ENCODE measurements at places on chromosomes 16 and 17.
A peak's percentile ranks its signal among the peaks of the same experiment; 100 is the strongest.

GRCh38 chr17:15083225-15083624 lies 181.9 kb downstream of the PMP22 start:
- no peak for DNase-seq

DNA sequence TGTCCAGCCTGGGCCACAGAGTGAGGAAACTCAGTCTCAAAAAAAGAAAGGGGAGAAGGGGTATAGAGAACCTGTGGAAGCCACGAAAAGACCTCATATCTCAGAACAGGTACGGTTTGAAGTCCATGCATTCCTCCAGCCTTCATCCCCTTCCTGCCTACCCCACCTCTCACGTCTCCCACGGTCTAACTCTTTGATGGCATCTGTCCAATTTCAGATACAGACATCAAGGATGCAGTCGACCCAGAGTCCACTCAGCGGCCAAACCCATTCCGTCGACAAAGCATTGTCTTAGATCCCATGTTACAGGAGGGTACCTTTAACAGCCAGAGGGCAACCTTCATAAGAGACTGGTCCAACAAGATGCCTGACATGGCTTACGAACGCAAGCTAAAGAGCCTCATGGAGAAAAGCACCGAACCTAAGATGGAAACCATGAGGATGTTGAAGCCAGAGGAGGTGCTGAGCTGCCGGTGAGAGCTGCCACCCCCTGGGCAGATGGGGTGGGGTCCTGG lies 22.7 kb downstream of the C16orf78 start:
- DNase-seq, result no peak

- DNase-seq, result peak; percentile 52
Measured at GRCh38 chr16:22300427-22301071, 3.3 kb downstream of the POLR3E start.

- DNase-seq, result no peak
Measured at GRCh38 chr16:89481356-89481955, 8.9 kb downstream of the ANKRD11 start.

DNA sequence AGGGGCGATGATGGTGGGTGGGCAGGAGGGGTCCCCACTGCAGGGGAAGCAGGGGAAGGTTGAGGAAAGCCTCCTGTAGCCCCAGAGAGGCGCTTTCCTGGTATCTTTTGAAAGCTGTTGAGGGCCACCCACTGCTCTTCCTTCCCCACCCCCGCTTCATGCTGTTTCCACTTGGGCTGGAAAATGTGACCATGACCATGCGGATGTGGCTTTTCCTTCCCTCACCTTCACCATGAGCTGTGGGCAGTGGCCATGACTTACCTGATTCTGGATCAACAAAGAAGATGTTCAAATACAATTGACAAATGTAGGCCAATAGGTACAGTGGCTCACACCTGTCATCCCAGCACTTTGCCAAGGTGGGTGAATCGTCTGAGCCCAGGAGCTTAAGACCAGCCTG lies 13.8 kb downstream of the MVP start:
- no peak for DNase-seq

DNA sequence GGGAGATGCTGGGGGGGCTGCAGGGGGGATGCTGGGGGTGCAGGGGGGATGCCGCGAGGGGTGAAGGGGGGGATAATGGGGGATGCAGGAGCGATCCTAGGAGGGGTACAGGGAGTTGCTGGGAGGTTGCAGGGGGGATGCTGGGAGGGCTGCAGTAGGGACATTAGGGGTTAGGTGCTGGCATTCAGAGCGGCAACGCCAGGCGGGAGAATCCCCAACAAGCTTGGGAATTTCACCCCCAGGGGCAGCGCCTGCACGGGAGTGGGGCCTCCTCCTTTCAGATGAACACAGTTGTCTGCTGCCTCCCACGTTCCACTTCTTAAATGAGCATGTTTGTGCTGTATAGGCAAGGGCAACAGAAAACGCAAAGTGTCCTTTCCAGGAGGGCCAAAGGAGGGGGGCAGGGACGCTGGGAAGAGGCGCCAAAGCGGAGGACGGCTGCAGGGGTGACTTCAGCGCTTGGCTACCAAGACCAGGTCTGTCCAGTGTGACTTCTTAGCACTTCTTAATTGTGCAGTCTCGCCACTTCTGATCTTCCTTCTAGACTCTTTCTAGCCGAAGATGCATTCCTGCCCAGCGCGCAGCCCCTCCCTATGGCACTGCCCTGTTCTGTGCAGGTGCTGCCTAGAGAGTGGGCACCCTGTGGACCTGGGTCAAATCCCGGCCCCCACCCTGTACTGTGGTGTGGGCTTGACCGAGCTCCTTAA lies 2.0 kb upstream of the SLC6A4 start:
- no peak for DNase-seq

GRCh38 chr17:57342963-57343589 lies 86.8 kb downstream of the MSI2 start:
- DNase-seq, result no peak

DNA sequence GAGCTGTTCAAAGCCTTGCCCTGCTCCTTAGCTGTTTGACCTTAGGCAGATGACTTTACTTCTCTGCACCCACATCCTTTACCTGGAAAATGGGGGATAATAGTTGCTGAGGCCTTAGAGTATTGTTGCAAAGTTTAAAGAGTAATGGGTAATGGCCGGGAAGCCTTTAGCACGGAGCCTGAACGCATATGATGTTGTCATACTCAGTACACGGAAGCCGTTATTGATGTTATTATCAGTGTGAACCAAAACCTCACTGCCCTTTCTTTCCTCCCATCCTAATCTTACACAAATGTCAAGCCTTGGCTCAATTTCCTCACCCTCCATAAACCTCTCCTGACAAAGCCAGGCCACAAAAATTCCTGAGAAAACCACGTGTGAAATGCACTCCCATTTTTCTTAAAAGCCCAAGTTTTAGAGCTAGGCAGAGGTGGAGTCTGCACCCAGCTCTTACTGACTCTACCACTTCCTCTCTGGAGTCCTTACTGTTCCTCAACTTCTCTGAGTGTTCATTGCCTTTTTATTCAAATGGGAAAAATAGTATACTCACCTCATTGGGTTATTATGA lies 67.3 kb upstream of the CACNG3 start:
- no peak for DNase-seq

DNA sequence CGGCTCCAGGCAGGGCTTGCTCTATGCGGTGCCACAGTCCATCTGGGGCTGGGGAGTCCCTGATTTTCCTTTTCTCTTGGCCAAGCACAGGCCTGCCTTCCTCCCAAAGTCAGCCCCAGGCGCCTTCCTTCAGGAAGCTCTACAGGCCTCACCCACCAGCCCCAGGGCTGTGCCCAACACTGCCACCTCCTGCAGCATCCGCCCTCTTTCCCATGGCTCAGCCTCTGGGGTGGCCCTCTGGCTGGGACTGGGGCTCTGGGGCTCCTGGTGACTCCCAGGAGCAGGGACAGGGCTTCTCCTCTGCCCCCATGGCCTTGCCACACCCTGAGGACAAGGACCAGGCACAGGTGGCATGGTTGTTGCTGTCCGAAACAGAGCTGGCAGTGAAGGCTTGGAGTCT lies 817 bp downstream of the ITGB4 start:
- DNase-seq, result no peak

DNA sequence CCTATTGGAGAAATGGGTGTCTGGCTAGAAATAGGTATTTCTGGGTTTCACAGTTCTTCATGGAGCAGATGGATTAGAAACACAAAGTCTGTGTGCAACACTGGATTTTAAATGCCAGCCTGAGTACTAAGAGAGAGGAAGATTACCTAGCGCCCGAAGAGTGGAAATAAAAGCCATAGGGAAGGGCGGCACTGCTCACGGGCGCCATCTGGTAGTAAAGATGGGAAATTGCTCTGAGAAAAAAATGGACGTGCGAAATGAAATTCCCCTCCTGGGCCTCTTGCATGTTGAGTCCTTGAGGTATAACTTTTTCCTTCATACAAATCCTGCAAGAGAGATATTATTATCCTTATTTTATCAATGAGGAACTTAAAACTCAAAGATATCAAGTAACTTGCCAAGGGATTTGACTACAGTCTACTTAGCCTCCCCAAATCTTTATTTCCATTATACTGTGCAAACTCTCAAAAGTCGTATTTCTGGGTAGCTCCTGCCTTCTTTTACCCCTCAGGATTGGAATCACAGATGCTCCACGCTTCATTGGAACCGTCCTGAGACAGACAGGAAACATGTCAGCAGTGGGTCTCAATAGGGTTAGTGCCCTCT lies 72.8 kb downstream of the MMD start:
- DNase-seq, result peak; percentile 26

- no peak for DNase-seq
Measured at GRCh38 chr17:61205401-61205800, 194.2 kb upstream of the TBX2 start.

DNA sequence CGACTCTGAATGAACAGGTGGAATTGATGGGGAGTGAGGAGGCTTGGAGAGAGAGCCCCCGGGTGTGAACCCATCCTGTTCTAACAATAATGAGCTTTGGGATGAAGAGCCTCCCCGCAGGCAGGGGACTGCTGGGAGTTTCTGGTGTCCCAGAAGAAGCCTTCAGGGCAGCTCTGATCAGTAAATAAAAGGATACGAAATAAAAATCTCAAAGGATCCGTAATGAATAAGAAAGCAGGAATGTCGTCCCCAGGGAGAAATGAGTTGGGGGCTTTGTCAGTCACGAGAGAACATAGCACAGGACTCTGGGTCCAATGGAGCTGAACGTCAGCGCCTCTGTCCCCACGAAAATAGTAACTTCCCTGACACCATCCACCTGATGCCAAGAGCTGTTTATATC lies 113.4 kb downstream of the PITPNC1 start:
- DNase-seq, result no peak

- no peak for DNase-seq
Measured at GRCh38 chr16:11429823-11430222, 84.6 kb downstream of the RMI2 start.

GRCh38 chr17:51029568-51030463 lies 90.9 kb downstream of the SPAG9 start:
- DNase-seq, result no peak

DNA sequence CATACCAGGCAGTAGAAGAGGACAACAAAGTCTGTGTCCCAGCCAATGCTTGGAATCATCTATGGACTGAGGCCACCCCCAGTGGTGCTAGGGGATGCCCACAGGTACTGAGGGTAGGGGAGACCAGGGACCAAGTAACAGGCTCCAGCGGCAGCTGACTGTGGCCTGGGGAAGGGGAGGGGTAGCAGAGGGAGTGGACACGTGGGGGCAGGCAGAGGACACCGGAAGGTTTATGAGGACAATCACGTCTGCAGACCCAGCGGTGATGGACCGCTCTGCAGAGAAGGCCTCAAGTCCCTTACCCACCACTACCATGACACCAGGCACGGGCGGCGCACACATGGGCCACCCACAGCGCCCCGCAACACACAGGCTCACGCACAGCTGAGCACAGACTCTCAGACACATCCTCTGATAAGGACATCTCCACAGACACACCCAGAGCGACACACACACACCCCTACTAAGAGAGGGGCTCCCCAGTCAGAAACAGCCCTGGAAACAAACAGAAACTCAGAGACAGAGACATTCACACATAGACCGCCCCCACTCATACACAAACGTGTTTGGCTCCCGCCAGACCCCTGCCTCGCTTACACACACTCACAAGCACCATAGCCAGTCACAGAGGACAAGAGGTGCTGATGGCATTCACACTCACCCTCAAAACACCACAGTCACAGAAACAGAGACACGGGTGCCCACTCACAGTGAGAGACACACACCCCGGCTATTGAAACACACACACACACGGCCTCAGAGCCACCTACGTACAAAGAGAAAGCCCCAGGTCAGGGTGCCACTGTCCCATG lies 35.8 kb downstream of the SRCIN1 start:
- no peak for DNase-seq

DNA sequence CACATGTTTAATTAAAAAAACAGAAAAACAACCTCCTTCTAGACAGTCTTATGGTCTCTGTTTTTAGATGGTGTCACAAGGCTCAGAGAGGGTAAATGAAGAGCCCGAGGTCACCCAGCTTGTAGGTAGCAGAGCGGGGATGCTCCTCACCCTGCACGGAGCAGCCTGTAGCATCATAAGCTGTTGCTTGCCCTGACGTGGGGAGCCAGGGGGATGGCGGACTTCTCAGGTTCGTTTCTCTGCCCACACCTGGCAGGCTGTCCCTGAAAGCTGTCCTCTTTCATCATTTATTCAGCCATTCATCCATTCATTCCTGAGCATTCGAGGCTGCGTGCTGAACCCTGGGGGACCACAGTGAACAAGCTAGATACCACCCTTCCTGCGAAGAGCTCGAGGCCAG lies 75.7 kb upstream of the KSR1 start:
- no peak for DNase-seq

GRCh38 chr17:9386401-9386800 lies 189.2 kb downstream of the STX8 start:
- DNase-seq, result no peak

DNA sequence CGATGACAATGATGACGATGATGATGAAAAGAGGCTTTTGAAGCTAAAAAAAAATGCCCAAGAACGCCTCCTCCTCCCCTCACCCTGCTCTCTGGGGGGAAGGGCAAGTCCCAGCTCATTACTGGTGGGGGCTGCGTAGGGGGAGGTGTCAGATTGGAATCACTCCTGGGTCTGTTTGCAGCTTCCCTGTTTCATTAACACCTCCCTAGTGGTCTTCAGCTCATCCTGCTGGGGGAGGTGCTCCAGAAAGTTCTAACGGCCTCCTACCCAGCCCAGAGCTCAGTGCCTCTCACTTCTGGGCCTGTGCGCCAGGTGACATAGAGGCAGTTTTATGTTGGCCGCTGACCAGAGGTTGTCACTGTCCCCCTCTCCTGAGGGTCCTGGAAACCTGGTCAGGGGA lies 12.7 kb downstream of the MRM1 start:
- DNase-seq, result no peak

GRCh38 chr17:14143688-14144087 lies 74.4 kb downstream of the COX10 start:
- no peak for DNase-seq

- DNase-seq, result no peak
Measured at GRCh38 chr16:89973235-89973634, 24.7 kb downstream of the DEF8 start.

DNA sequence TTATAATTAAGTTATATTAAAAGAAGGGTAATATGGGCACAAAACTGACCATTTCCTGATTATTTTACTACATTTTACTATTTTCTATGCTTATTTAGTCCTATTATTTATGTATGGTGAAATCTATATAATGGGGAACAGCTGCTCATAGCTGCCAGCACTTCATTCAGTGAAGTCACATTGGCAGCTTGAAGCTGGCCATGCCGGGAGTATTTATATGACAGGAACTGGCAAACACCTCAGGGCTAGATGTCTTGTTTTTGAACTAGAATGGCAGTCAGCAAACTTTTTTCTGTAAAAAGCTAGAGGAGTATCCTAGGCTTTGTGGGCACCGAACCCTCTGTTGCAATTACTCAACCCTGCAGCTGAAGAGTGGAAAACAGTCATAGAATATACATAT lies 104.1 kb downstream of the CDH13 start:
- no peak for DNase-seq

- no peak for DNase-seq
Measured at GRCh38 chr16:13081825-13082331, 180.5 kb downstream of the SHISA9 start.

GRCh38 chr16:19837984-19838707 lies 46.5 kb downstream of the GPRC5B start:
- no peak for DNase-seq

Measured in germinal center (tissue), 1 donor.